ENCODE measurements at places on chromosomes 12 and 14.

- DNase-seq, result no peak
These were observed 78.3 kb upstream of the ANO4 start for GRCh38 chr12:100715976-100716944.

GRCh38 chr12:70260646-70261045 lies 17.4 kb downstream of the CNOT2 start:
- no peak for DNase-seq

GRCh38 chr12:87848248-87848868 lies 180.8 kb downstream of the C12orf50 start:
- DNase-seq, result no peak

DNA sequence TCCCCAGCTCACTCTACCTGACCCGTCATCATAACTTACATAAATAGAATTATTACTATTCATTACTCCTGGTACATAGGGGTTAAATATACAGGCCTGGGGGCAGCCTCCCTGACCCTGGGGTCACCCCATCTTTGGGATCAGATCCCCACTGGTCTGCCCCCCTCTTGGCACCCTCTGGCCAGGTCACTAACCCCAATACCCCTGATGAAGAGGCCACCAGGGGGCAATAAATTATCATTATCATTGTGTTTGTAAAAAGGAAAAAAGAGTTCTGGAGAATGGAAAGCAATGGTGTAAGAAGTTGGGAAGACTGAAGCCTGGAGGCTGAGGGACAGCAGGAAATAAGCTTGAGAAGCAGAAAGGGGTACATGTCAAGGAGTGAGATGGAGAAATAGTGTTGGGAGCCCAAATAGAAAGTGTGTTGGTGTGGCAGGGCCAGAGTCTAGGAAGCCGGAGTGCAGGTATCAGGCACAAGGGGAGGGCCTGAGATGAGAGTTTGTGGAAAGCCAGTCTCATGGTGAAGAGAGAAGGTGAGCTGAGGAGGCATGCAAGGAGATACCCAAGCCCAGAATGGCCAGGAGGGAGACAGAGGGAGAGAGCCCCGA lies 6.1 kb upstream of the AAAS start:
- no peak for DNase-seq

- DNase-seq, result no peak
These were observed 128.4 kb upstream of the CPNE8 start for GRCh38 chr12:39033782-39034181.

- DNase-seq, result no peak
These were observed 32.7 kb upstream of the KLRF1 start for GRCh38 chr12:9794484-9795093.
